Inflammatory macrophage treated with lipopolysaccharide for 1 hour (primary cell): ENCODE measurements at places on chromosomes 5 and 9.
A peak's percentile ranks its signal among the peaks of the same experiment; 100 is the strongest.

GRCh38 chr5:50856401-50857119 lies 190.1 kb downstream of the PARP8 start:
- DNase-seq, result peak; percentile 68

DNA sequence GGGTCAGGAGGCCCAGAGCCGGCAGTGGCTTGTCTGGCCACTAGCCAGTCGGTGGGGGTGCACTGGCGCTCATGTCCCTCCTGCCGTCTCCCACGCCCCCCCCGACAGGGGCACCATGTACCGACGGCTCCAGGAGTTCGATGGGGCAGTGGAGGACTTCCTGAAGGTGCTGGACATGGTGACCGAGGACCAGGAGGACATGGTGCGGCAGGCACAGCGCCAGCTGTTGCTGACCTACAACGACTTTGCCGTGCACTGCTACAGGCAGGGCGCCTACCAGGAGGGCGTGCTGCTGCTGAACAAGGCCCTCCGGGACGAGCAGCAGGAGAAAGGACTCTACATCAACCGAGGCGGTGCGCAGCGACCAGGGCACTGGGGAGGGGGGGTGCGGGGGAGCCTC lies 8.1 kb downstream of the TTC16 start:
- DNase-seq, result no peak

- no peak for DNase-seq
Measured at GRCh38 chr9:4309806-4310205, 9.9 kb upstream of the GLIS3 start.

GRCh38 chr5:123359454-123360200 lies 63.6 kb downstream of the CEP120 start:
- DNase-seq, result no peak

DNA sequence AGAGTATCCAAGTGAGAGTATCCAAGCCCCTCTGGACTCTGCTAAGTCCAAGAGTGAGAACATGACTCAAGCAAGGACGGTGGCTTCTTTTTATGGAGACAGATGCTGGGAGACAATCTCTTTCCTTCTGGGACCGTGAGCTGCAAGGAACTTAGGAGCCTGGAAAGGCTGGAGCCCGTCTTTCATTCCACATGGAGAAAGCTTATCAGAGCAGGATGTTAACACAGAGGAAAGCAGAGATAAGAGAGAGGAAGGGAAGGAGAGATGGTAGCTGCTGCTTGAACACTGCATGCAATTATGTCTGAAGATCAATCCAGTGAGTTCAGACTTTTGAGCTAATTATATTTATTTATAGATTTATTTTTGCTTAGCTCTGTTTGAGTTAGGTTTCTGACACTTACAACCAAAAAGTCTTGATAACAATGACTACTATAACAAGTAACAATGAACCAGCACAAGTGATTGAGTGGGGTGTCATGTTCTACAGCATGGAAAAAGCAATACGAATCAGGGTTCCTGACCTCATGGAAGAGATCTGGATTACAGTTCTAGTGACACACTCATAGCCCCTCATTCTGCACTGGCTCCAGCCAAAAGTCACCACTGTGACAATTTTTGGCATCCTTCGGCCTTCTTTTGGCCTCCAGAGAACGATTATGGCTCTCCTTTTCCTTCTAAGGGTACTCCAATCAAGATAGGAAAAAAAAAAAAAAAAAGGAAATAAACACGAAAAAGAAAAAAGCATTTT lies 71.5 kb downstream of the PRLR start:
- no peak for DNase-seq

- no peak for DNase-seq
Measured at GRCh38 chr5:141747152-141748141, 65.4 kb upstream of the ARAP3 start.

DNA sequence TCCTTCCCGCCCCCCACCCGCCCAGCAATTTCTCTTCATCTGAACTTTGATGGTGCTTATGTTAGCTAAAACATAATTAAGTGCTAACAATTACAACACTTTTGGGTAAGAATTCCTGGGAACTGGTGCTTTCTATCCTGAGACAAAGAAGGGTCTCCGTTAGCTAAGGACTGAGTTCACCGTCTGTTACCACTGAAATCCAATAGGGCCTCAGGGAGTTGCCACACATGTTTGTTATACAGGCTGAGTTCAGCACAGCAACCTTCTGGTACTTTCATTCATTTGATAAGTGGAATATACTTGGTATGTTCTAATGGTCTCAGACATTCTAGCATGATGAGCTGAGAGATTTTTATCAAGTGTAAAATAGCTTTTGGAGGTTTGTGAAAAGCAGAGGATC lies 437.9 kb downstream of the EFNA5 start:
- no peak for DNase-seq

- no peak for DNase-seq
Measured at GRCh38 chr5:51895834-51896233, 512.6 kb downstream of the ISL1 start.

- no peak for DNase-seq
Measured at GRCh38 chr5:76718381-76718832, 2.5 kb downstream of the F2R start.

GRCh38 chr5:89395111-89395510 lies 512.1 kb upstream of the MEF2C start:
- no peak for DNase-seq

- no peak for DNase-seq
Measured at GRCh38 chr5:98069876-98070512, 703.5 kb upstream of the RGMB start.

DNA sequence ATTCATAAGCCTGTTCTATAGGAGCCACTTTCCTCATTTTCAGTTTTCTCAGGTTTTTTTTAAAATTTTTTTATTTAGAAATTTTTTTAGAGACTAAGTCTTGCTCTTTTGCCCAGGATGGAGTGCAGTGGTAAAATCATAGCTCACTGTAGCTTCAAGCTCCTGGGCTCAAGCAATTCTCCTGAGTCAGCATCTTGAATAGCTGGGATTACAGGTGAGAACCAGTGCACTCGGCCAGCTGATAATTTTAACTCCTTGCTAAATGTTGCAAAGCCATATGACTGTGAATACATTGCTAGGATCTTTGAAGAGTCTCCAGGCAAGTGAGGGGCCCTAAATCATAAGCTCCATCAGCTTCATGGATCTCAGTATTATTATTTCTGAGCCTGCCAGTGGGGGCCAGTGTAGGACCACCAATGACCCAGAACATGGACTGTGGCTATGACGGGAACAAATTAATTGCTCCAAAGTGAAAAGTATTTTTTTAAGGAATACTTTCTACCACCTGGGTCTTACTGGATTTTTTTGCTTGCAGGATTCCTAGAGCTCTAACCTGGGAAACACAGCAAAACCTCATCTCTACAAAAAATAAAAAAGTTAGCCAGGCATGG lies 5.7 kb upstream of the GAPVD1 start:
- DNase-seq, result no peak

DNA sequence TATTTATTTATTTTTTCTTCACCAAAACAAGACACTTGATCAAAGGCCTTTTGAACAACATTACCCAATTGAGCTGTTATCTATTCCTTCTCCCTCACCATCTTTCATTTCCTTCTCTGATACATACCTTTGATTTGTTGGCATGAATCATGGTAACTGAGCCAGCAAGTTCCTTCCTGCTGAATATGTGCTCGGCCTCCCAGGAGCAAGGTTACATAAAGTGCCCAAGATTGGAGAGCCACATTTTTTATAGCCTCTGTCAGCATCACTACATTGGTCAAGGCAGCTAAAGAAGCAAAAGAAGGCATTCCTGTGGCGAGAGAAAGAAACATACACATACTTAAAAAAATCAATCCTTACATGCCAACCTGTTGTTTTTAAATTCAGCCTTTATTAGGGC lies 369.6 kb downstream of the CYLC2 start:
- no peak for DNase-seq
